Activated naive CD8-positive, alpha-beta T cell treated with anti-CD3 and anti-CD28 coated beads for 36 hours (primary cell): ENCODE measurements at places on chromosomes 11 and 22. TPM values are rescaled to one million over a fixed set of nuclear protein-coding genes. Genes with fewer than 3 reads are reported as not detected.

TRIM29 gene
- not detected for total RNA-seq

POU2AF2 gene
- not detected for total RNA-seq

XKR3 gene
- total RNA-seq, result not detected

NLRP10 gene
- not detected for total RNA-seq
